HFFc6 (cell line): ENCODE measurements at places on chromosomes 5 and 9.

DNA sequence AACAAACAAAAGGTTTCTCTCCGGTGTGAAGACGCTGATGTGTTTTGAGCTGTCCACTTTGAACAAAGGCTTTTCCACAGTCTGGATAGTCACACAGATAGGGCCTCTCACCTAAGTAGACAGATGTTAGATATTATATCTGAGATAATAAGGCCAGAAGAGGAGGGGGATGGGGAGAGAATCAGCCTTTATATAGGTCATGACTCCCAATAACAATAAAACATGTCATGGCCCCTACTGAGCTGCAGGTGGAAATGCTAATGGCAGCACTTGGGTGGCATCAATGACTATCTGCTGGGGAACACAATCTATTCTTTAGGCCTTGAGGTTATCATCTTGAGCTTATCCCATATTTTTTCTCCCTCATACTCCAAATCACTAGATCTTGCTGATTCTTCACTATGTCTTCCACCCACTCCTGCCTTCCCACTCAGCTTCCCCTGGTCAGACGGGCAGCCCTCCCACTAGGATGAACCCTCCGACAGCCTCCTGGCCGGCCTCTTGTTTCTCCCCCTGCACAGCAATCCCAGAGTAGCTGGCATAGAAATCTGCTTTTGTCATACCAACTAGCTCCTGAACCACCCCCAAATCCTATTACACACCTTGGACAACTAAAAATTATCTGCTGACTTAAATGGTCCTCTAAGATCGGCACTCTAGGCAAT is 11.5 kb upstream of the SLC35D2 start:
- no peak for DNase-seq

GRCh38 chr5:57595523-57595991 is 112.9 kb upstream of the ACTBL2 start:
- DNase-seq = no peak

GRCh38 chr9:29183971-29184370 is 1610.7 kb upstream of the C9orf72 start:
- DNase-seq = no peak

- DNase-seq = no peak
These were observed 75.5 kb downstream of the PTPN3 start for GRCh38 chr9:109422641-109423040.

DNA sequence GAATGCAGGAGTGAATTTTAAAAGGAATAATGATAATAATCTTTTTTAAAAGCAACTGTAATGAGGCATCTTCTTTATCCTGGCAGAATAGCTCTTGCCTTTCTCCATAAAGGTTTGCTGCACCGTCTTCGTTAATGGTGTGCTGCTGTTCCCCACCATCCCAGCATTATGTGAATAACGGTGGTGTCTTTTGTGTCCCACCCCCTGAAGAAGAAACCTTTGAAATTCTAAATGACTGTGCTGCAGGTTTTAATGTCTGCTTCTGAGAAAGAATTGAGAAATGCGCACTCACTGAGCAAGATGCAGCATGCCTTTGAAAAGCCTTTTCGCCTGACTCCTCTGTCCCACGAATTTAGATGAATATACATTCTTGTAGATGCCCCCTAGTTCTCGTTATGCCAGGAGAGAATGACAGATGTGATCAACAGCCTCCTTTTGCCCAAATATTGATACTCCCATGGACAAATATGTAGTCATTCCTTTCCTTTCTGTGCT is 246.1 kb upstream of the ZNF462 start:
- DNase-seq = no peak
